ENCODE measurements at places on chromosomes 5 and 9.

- DNase-seq = no peak
Observed at GRCh38 chr5:62717301-62717933, 138.8 kb downstream of the LRRC70 start.

DNA sequence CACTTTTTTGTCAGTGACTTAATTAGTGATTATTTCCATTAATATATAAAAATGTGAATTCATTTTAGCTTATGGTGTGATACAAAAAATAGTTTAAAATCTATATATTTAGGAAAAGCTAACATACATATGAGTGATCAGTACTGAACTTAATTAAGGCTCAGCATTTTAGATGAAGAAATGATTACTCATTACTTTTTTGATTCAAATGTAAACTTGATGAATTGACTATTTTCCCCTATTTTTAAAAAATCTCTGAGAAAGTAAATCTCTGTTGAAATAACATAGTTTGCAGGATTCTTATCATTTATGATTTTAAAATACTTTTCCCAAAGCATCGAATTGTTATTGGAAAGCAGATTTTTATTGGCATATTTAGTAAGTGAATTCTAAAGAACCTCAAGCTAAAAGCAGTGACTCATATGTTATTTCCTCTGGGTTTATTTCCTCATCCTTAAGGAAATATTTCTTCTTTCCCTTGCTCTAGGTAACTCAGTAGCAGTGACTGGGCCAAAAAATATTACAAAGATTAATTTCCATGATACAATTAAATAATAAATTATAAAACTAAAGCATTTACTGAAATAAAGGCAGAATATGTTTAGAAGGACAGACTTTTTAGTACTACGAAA, 290.6 kb downstream of the FER start:
- DNase-seq = no peak

GRCh38 chr9:72843520-72844439, 109.1 kb downstream of the ALDH1A1 start:
- DNase-seq = no peak

DNA sequence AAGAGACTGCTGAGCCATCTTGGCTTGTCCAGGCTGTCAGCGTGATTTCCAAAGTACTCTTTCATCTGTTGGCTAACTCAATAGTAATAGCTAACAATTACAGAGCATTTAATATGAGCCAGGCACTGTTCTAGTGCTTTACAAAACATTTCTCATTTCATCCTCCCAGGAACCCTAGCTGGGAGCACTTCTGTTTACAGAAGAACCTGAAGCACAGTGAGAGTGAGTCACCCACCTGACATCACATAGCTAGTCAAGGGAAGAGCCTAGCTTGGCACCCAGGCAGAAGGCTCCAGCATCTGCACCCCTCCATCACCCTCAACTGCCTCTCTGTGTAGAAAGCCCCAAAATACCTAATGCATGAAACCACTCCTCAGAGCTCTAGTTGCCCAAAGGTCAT, 57.5 kb upstream of the IQGAP2 start:
- DNase-seq = no peak

DNA sequence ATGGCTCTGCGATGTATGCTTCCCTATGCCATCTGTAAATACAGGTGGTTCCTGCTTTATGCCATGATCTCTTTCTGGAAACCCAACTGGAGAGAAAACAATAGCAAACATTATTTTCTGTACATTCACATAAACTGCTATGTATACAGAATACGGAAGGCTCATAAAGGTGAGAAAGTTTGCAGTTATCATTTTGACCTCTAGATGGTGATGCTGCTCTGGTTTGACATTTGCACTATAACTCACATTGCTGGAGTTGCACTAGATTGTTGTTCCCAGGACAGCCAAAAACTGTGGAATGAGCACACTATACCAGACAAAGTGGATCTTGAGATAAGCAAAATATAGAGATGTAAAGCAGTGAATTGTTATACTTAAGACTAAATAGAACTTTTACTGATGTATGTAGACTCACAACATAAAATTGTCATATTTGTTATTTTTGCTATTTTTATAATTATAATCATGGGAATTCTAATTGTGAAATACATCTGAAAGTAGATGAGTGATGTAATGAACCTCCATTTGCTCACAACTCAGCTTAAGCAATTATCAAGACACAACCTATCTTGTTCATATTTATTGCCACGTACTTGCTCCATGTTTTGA, 246.5 kb downstream of the PTPRD start:
- DNase-seq = no peak

GRCh38 chr9:82454509-82455190, 466.1 kb downstream of the SPATA31D1 start:
- no peak for DNase-seq

DNA sequence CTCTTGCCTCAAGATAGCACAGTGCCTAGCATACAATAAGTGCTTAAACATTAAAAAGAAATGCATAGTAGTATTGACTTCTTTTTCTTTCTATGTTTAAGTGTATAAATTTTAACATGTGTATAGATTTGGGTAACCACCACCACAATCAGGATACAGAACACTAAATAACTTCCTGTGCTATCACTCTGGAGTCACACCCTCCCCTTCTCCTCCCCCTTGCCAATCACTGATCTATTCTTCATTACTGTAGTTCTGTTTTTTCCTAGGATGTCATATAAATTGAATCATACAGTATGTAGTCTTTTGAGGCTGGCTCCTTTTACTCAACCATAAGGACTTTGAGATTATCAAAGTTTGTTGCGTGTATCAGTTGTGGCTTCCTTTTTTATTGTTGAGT, 68.5 kb downstream of the OSTF1 start:
- no peak for DNase-seq

GRCh38 chr5:76277736-76278135, 125.3 kb upstream of the IQGAP2 start:
- no peak for DNase-seq

DNA sequence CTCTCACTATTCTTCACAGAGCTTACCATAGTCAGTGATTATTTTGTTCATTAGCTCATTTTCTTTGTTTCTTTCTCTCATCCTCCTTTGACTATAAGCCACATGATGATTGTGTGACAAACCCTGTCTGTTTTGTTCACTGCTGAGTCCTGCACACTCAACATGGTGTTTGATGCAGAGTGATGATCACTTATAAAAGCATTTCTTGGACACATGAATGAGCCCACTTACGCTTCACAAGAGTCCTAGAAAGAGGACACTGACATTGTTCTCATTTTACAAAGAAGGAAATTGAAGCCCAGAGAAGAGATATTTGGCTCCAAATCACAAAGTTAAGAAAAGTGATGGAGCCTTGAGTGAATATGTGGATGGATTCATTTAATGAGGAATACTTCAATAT, 13.4 kb downstream of the ABLIM3 start:
- DNase-seq = no peak

DNA sequence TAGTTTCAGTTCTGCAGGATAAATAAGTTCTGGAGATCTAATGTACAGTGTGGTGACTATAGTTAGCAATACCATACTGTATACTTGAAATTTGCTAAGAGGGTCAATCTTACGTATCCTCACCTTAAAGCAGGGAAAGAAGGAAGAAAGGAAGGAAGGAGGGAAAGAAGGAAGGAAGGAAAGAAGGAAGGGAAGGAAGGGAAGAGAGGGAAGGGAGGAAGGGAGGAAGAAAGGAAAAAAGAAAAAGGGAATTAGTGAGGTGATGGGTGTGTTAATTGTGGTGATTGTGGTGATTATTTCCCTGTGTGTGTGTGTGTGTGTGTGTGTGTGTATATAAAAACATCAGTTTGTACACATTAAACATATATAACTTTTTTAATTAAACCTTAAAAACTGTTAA, 242.6 kb upstream of the MSX2 start:
- no peak for DNase-seq

DNA sequence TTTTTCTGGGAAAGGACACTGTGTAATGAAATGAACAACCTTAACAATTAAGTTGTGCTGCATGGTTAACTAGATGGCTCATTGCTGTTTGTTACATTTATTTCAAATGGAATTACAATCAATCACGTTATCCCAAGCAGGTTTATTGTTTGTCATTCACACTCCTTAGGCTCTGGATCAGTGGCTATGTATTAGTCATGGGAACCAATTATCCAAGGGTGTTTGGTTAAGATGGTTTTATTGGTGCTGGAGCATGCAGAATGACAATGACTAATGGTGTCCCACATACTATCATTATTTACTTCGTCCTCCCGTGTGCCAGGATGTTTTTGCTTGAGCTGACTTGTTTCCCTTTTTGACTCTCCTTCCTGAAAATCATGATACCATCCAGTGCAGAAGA, 10.6 kb upstream of the TRPC7 start:
- DNase-seq = no peak

DNA sequence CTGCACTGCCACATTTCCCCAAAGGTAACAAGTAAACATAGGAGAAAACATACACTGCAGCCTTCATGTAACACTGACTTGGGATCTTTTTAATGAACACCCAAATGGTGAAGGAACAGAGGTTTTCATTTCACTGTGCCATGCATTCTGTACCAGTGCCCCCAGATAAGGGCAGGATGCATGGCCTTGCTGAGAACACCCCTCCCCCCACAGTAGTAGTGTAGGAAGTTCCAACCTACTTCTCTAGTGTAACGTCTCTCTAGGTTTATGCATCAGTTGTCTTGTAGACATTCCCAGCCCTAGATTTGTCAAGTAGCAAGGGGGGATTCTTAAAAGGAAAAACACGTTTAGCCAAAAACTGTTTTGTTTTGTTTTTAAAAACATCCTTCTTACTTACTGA, 29.9 kb downstream of the MAP3K1 start:
- DNase-seq = no peak

DNA sequence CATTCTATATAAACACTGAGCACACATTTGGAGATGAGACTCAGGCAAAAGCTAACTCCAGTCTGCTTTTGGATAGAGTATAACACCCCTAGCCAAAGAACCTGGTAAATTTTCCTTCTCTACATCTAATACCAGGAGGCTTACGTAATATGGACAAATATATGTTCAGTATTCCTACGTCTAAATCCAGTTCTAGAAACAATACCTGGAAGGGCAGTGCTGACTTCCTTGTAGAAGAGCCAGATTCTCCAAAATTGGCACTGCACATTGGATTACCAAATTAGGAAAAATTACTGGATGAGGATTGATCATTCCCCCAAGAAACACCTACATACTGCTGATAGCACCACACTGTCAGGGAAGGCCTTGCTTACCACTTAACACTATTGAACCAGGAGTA, 247.4 kb downstream of the SAXO1 start:
- no peak for DNase-seq

GRCh38 chr9:134294153-134295071, 31.8 kb upstream of the RXRA start:
- DNase-seq = no peak

- no peak for DNase-seq
Observed at GRCh38 chr5:123059455-123059854, 22.9 kb upstream of the PPIC start.

DNA sequence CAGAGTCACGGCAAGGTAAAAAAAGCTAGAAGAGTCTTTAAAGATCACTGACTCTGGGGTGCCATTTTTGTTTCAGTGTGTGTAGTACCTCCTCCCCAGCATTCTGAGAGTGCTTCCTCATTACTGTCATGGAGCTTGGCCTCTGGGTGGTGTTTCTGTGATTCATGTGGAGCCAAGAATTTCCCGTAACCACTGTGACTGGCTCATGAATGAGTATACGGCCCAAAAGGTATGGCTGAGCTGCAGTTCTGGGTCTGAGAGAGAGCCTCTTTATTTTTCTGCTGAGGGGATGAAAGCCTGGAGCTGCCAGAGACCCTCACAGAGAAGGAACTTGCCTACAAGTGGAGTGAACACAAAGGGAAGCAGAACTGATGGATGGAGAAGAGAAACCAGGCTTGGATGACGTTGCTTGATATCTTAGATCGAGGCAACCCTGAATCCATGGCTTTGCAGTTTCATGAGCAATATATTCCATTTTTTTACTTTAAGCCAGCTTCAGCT, 85.6 kb downstream of the PTTG1 start:
- no peak for DNase-seq

GRCh38 chr5:76716456-76717157, 681 bp downstream of the F2R start:
- no peak for DNase-seq

GRCh38 chr9:35907711-35908503, 1.4 kb upstream of the SPAAR start:
- no peak for DNase-seq

- DNase-seq = no peak
Observed at GRCh38 chr5:112685931-112686330, 51.8 kb upstream of the APC start.

GRCh38 chr5:110251366-110251765, 475.1 kb downstream of the TMEM232 start:
- no peak for DNase-seq

GRCh38 chr5:173772384-173773059, 115.6 kb upstream of the CPEB4 start:
- DNase-seq = no peak

DNA sequence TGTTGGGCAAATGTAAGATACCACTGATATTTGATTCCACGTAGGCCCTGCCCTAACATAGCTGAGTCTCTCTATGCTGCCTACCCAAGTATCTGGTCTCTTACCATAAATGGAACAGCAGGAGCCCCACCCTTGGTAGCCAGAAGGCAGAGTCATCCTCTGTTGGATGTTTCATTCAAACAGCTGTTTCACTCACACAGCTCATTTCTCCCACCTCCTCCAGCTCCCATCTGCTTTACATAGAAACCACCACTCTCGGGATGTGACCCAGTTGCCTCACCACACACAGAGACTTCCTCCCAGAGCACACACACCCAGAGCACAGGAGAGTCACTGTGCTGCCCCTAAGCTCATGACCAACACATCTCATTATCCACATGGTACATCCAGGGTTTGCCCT, 165.3 kb downstream of the TMEM167A start:
- no peak for DNase-seq

- no peak for DNase-seq
Observed at GRCh38 chr9:115057559-115057958, 60.4 kb downstream of the TNC start.

- DNase-seq = no peak
Observed at GRCh38 chr5:30279237-30279636, 914.2 kb upstream of the CDH6 start.

GRCh38 chr5:5575461-5575860, 153.0 kb downstream of the ICE1 start:
- no peak for DNase-seq

DNA sequence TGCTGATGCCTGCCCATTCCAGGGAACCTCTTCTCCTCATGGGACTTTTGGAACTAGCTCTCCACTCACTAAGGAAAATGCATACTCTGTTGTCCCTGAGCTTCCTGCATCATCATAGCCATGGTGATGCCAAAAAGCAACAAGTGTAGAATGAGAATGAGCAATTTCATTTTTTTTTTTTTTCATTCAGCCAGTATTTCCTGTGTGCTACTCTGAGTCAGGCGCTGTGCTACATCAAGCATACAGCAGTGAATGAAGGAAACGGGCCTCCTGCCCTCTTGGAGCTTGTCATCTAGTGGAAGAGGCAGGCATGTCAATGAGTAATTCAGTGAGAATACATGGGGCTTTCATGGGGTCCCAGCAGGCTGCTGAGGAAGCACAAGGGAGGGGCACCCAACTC, 483.1 kb downstream of the BNC2 start:
- no peak for DNase-seq

GRCh38 chr5:147400881-147401280, 109.0 kb downstream of the DPYSL3 start:
- no peak for DNase-seq

All from T-helper 22 cell (primary cell).